ENCODE measurements at places on chromosomes 5 and 9.

DNA sequence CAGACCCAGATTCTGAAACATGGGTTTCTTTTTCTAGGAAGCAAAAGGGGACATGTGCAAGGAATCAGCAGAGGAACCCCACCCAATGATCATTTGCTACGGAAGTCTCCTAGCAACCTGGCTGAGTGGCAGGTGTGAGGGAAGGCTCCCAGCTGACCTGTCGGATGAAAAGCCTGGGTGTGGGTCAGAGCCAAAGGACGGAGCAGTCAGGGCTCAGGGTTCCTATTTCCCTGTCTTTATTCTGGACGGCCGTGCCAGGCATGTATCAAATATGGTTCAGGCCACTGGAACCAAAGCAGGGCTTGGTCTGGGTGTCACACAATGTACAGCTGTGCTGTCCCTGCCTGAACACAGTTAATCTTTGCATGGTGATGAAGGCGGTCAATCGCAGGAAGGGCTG lies 20.1 kb downstream of the STK10 start:
- no peaks in the 10 kb centered on the region for H3K4me1 ChIP-seq
- H3K4me3 ChIP-seq: no peak overlapping the region
- H3K27ac ChIP-seq: no peak overlapping the region

DNA sequence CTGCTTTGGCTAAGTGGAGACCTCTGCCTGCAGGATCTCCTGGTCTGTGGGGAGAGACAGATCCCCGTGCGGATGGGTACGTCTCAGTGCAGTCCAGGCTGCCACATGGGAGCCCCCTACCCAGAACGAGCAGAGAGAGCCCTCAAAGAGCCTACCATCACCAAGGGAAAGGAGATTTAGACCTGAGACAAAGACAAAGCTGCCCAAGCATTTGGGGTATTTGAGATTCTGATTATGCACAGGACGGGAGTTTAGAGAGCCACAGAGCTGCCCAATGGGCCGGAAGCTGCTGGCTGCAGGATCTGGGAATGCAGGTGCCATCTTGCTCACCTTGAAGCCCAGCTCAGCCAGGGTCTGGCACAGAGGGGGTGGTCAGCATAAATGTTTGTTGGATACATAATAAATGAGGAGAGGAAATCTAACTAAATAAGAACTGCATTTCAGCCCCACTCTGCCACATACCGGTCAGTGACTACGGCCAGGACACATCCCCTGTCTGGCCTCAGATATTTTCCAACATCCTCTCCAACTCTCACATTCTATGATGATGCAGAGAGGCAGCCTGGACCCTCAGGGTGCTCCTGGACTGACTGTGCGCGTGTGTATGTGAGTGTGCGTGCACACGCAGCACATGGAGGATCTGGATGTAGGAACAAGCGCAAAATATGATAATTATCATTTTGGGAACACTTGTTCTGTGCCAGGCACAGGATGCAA lies 157.8 kb downstream of the FGF18 start:
- H3K36me3 ChIP-seq: no peaks in the 10 kb centered on the region
- DNase-seq: no peak
- H3K4me1 ChIP-seq: no peaks in the 10 kb centered on the region
- H3K4me3 ChIP-seq: no peak overlapping the region
- no peak overlapping the region for H3K27ac ChIP-seq
- no peaks in the 10 kb centered on the region for H3K27me3 ChIP-seq

GRCh38 chr5:9429691-9430215 lies 116.1 kb downstream of the SEMA5A start:
- H3K4me1 ChIP-seq: peaks cover 44% of the 10 kb centered on the region
- H3K27ac ChIP-seq: no peak overlapping the region
- no peak for DNase-seq
- no peak overlapping the region for H3K4me3 ChIP-seq

GRCh38 chr9:21070171-21070571 lies 7.6 kb downstream of the IFNB1 start:
- no peaks in the 10 kb centered on the region for H3K4me1 ChIP-seq
- H3K4me3 ChIP-seq: no peak overlapping the region
- H3K27me3 ChIP-seq: no peaks in the 10 kb centered on the region
- no peak for DNase-seq
- no peak overlapping the region for H3K27ac ChIP-seq

GRCh38 chr9:130522233-130522808 lies 57.1 kb upstream of the FUBP3 start:
- H3K4me3 ChIP-seq: no peak overlapping the region
- no peaks in the 10 kb centered on the region for H3K36me3 ChIP-seq
- no peak for DNase-seq
- H3K4me1 ChIP-seq: no peaks in the 10 kb centered on the region

GRCh38 chr5:98641671-98642070 lies 131.8 kb upstream of the RGMB start:
- no peaks in the 10 kb centered on the region for H3K36me3 ChIP-seq
- DNase-seq: no peak
- no peaks in the 10 kb centered on the region for H3K27me3 ChIP-seq
- no peak overlapping the region for H3K4me3 ChIP-seq
- H3K27ac ChIP-seq: no peak overlapping the region
